ENCODE measurements at places on chromosomes 6 and 20.

- no peak for DNase-seq
Observed at GRCh38 chr20:58938541-58938940, 42.5 kb upstream of the NELFCD start.

DNA sequence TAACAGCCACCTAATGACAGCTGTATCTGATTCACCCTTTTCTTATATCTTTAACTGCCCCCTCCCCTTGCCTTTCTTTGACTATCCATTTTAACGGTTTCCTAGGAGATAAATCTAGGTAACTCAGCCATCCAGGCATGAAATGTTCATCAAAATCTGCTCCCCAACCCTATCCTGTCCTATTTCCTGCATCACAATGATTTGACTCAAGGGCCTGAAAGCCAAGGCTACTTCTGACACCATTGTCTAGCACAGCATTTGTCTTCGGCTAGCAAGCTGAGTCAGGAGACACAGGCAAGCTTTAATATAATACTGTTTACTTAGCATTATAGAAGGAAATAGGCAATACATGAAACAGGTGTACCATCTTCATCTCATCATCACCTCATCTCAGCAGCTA is 31.6 kb upstream of the MANEA start:
- no peak for DNase-seq

DNA sequence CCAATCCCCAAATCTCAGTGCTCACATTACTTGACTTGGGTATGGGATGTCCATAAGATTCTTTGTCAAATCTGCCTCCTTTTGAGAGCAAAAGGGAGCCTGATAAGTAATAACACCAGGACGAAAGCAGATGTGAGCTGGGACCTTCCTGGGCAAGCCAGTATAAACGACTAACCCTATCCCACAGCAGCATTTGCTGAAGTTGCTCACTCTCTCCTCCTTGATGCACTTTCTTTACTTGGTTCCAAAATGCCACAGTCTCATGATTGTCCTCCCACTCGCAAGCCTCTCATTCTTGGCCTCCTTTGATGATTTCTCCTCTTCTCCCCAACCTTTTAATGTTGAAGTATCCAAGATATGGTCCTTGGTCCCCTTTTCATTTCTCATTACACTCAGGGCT is 44.7 kb upstream of the TAGAP start:
- DNase-seq: no peak

DNA sequence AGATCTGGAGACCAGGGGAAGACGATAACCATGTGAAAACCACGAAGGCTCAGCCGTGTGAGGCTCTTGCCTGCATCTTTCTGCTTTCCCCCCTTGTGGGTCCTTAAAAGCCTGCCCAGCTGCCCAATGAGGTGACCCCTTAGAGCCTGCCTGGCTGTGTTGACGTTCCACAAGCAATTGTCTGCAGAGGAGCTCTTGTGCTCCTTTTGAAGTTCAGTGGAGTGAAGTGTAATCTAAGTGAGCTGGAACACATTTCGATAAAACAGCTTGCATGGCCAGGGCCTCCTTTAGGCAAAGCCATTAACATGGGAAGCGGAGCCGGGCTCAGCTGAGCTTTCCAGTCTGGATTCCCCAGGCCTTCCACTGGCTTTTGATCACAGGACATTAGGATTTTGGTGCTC is 27.3 kb upstream of the TCP11 start:
- no peak for DNase-seq

GRCh38 chr6:32854376-32855178 is 585 bp downstream of the PSMB9 start:
- no peak for DNase-seq

DNA sequence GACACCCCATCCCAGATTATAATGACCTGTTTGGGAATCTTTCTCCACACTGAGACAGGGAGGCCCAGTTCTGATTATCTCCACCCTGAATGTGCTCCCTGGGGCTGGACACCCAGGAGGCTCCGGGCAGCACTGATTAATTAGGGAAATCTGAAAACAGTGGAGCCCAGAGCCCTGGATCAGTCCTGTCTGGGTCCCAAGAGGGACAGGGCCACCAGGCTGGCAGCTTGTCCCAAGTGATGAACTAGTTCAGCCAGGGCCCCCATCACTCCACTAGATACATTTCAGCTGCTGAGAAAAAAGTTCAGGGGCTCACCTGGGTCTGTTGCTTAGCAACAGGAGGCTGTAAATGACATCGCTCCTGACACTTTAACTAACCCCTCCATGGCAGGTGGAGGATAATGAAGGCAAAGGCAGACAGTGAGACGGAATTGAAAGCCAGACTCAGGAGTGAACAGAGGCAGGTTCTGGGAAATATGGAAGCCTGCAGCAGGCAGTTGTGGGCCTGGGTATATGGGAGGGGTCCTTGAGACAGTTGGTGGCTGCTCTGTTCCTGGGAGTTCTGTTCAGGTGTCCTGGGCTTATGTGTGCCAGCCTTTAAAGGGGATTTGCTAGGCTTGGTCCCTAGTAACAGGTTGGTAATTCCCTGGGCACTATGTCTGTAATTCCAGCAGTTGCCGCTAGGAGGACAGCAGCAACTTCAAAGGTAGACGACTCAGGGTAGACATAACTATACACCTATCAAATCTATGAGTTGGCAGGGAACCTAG is 78.3 kb upstream of the CTNNBL1 start:
- no peak for DNase-seq

- peak; percentile 28 for DNase-seq
Observed at GRCh38 chr20:14523090-14523489, 185.7 kb upstream of the FLRT3 start.

GRCh38 chr6:6390849-6391602 is 70.6 kb upstream of the F13A1 start:
- DNase-seq: no peak

DNA sequence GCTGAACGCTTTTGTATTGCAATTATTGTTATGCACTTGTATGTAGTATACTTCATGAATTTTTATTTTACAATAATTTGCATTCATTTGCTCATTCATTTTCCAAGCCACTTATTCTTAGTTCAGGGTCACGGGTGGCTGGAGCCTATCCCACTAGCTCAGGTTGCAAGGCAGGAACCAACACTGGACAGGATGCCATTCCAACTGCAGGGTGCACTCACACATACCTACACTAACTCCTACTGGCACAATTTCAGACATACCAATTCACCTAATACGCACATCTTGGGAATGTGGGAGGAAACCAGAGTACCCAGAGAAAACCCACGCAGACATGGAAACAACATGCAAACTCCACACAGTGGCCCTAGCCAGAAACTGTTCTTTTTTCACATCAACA is 61.8 kb downstream of the LMBRD1 start:
- DNase-seq: no peak

GRCh38 chr20:20712004-20712473 is 405 bp downstream of the RALGAPA2 start:
- DNase-seq: no peak

GRCh38 chr6:15473741-15474161 is 189.1 kb downstream of the DTNBP1 start:
- DNase-seq: peak; percentile 76

DNA sequence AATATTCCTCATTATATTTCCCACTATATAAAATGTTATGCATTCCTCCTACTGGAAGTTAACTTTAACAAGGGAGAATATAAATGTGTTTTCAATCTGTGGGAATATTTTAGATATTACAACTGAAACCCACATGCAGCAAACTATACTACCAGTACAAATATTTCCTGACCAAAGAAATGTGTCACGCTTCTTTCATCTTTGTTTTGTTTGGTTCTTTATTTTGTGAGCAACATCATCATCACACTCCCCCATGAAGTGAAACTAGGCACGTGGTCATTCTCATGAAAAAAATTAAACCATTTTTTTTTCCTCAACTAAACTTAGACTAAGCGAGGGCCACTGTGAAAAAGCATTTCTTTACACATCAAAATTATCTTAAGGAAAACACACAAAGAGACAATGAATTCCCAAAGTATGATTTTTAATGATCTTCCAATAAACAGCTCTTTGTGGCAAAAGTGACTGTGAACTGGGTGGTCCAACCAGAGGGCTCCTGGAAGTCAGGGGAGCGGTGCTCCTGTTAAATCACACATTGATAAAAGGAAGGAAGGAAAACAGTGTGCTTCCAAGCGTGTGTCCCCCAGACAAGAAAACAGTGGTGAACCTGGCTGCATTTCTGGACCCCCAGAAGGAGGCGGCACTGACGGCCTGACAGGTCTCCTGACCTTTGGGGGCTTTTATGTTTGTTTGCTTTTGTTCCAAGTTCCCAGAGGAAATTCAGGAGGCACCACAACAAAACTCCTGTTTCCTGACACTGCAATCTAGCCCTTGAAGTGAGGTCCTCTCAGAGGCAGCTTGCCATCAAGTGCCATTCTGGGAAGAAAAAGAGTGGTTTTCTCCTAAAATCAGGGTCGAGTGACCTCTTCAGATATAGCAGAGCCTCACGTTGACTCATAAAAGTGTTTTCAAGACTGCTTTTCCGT is 166.8 kb upstream of the FOXQ1 start:
- peak; percentile 68 for DNase-seq

DNA sequence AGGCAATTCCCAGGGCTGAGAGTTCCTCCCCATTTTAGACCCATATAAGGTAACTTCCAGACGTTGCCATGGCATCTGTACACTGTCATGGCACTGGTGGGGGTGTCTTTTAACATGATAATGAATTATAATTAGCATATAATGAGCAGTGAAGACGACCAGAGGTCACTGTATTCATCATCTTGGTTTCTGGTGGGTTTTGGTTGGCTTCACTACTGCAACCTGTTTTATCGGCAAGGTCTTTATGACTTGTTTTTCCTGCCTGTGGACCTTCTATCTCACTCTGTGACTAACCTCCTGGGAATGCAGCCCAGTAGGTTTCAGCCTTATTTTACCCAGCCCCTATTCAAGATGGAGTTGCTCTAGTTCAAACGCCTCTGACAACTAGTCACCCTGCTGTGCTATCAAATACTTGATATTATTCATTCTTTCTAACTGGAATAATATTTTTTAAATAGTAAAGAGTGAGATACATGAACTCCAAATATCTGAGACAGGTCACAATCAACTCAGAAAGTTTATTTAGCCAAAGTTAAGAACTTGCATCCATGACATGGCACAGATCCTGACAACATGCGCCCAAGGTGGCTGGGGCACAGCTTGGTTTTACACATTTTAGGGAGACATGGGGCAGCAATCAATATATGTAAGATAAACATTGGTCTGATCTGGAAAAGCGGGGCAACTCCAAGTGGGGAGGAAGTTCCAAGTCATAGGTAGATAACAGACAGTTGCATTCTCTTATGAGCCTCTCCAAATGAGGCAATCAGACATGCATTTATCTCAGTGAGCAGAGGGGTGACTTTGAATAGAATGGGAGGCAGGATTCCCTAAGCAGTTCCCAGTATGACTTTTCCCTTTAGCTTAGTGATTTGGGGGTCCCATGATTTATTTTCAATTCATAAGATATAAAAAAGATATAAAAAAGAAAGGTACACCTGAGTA is 1.2 kb upstream of the UFL1 start:
- DNase-seq: no peak

DNA sequence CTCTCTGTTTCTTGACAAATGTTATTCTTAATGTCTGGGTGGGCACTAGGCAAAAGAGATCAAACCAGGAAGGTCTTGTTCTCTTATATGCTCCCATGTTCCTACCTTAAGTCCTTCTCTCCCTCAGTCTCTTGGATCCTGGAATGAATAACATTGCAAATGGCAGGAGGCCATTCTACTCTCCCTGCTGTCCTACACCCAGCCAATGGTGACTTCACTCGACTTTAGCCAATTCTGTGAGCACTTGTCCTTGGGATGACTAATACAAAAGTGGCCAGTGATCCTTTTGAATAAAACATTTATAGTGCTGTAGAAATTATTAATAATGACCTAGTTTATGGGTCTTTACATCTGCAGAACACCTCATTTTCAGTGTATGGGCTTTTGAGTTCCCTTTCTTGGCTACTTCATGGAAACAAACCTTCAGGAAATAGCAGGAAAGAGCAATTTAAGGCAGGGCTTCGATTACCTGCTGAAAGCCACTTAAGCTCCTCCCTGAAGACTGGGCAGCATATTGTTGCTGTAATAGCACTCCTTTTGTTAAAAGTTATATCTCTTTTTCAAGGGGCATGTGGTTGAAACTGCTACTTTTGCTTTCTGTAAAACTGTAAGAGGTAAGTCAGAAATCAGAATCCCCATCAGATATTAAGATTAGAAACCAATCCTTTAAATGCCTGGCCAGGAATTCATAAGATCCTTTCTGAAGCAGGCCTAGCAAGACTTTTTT is 10.5 kb downstream of the OTOR start:
- no peak for DNase-seq

- peak; percentile 14 for DNase-seq
Observed at GRCh38 chr6:13089296-13089994, 238.9 kb downstream of the TBC1D7 start.

DNA sequence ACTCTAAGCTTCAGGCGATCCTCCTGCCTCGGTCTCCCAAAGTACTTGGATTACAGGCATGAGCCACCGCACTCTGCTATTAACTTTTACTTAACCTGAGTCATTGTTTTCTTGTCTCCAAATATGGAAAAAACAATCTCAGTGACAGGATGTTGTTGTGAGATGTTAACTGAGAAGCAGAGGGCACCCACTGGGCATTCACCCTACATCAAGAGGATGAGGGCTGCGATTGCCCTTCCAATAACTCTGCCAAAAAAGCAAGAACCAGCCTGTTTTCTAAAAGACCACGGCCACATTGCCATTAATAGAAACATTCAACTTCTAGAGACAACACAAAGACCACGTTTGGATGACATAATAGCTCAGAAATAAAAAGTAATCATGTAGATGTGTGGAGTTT is 107.6 kb upstream of the SGK1 start:
- no peak for DNase-seq

- peak; percentile 62 for DNase-seq
Observed at GRCh38 chr6:142871910-142872331, 73.1 kb downstream of the HIVEP2 start.

GRCh38 chr6:11732036-11732631 is 46.5 kb downstream of the ADTRP start:
- DNase-seq: no peak

All from HS-5 (cell line).